Activated CD4-positive, alpha-beta T cell treated with anti-CD3 and anti-CD28 coated beads, Interleukin-10, Interleukin-2, amounts not matched to agents 100 ng/mL and 50 ng/mL, durations not matched to agents 16 hours and 8 hours (primary cell): ENCODE measurements at places on chromosomes 5 and 9.
A peak's percentile ranks its signal among the peaks of the same experiment; 100 is the strongest.

- DNase-seq: peak; percentile 11
Measured at GRCh38 chr5:13976867-13977830, 32.7 kb upstream of the DNAH5 start.

GRCh38 chr5:133303298-133303697 lies 251.5 kb downstream of the HSPA4 start:
- DNase-seq: no peak

DNA sequence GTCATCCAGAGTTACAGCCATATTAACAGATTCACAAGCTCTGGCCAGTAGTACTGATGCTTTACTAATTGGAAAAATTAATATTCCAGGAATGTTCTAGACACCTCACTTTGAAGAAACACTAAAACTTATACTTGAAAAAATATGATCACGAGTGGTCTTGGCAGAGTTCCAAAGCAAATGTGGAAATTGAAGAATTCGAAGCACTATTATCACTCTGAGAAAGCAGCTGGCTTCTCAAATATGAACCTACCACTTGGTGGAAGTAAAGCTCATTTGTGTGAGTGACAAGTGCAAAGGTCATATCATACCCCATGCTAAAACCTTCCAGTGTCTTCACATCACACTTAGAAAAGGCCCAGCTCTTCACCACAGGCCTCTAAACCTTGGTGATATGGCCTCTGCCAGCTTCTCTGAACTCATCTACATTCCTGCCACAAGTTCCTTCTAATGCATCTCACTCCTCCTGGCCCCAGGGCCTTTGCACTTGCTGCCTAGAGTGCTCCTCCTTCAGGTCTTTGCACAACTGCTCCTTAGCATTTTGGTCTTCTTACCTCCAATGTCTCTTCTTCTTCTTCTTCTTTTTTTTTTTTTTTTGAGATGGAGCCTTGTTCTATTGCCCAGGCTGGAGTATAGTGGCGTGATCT lies 175.7 kb upstream of the SMIM23 start:
- no peak for DNase-seq

DNA sequence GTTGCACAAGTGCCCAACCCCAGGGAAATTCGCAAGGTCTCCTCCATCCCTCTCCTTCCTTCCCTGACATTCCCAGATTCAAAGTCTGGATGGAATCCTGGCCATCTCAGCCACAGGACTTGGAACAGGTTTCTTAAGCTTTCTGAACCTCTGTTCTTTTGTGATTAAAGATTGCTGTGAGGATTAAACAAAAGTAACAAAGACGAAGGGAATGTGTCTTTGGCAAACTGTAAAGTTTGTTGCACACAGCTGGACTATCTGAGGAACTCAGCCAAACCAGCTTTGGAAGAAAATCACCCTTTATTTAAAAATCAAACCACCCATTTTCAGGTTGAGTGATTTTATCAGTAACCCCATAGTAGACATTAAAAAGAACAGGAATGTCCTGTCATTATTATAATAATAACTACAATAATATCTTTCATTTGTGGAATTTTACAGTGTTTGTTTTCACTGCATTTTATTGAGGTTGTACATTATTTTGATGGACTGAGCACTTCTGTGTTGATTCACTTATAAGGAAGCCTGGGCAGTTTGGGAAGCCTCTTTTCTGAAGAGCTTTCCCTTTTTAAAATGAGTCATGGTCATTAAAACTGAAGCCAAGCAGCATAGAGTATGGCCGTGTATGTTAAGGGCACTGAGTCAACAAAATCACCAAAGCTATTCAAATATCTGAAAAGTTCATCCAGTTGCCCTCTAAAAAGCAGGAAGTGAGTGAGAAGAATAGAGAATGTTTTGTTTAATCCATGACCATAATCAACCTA lies 310.2 kb downstream of the AGTPBP1 start:
- DNase-seq: no peak

- no peak for DNase-seq
Measured at GRCh38 chr5:104095527-104095926, 532.9 kb upstream of the NUDT12 start.

- no peak for DNase-seq
Measured at GRCh38 chr9:110016340-110016739, 191.6 kb downstream of the C9orf152 start.

GRCh38 chr5:1892685-1893445 lies 10.1 kb upstream of the IRX4 start:
- no peak for DNase-seq

GRCh38 chr9:76403352-76403751 lies 9.1 kb upstream of the RFK start:
- peak; percentile 77 for DNase-seq

DNA sequence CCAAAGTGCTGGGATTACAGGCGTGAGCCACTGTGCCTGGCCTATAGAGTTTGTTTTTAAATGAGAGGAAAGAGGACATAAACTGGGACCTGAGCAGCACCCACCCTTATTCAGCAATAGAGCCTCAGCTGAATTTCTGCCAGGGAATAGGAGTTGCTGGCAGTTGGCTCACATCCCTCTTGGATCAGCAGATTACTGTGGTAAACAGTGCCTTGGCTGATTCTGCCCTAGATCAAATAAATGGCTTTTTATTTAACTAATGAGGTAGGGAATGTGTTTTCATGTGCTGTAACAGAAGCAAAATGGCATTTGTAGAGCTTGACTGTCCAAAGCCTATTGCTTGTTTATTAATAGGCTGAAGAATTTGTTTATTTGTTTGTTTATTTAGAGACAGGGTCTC lies 2.1 kb downstream of the ARHGEF37 start:
- DNase-seq: no peak

- DNase-seq: no peak
Measured at GRCh38 chr5:66529182-66529581, 67.0 kb upstream of the MAST4 start.

- DNase-seq: no peak
Measured at GRCh38 chr5:97476852-97477534, 293.9 kb upstream of the RIOK2 start.

GRCh38 chr5:17370651-17371050 lies 127.4 kb upstream of the TAF11L2 start:
- no peak for DNase-seq
